Cerebellum (tissue), 4 donors: ENCODE measurements at places on chromosomes 12 and 14. TPM values are rescaled to one million over a fixed set of nuclear protein-coding genes. Genes with fewer than 3 reads are reported as not detected.

GRCh38 chr14:65832431-65833266 lies 420.1 kb downstream of the FUT8 start:
- DNase-seq: no peak

GRCh38 chr12:119573086-119573485 lies 20.5 kb upstream of the TMEM233 start:
- DNase-seq: no peak

GRCh38 chr12:104508752-104509446 lies 52.2 kb downstream of the CHST11 start:
- DNase-seq: no peak

GRCh38 chr12:105992849-105993740 lies 145.7 kb downstream of the NUAK1 start:
- DNase-seq: no peak

DNA sequence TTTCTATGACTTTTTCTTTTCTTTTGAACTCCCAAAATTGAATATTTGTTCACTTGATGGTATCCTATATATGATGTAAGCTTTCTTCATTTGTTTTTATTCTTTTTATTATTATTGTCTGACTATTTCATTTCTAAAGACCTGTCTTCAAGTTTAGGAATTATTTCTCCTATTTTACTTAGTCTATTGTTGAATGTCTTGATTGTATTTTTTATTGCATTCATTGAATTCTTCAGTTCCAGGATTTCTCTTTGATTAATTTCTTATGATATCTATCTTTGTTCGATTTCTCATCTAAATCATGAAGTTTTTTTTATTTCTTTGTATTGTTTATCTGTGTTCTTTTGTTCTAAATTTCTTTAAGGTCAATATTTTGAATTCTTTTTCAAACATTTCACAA lies 238.8 kb downstream of the TTC6 start:
- no peak for DNase-seq

- peak; percentile 35 for DNase-seq
Measured at GRCh38 chr12:29148911-29149690, at the start of gene FAR2. FAR2 (plus strand) TSS chr12:29149278; CDS start chr12:29270450, 121,172 bp downstream.

- DNase-seq: no peak
Measured at GRCh38 chr12:121990114-121990647, 31.5 kb upstream of the BCL7A start.

GRCh38 chr12:92421701-92422100 lies 276.1 kb upstream of the BTG1 start:
- DNase-seq: no peak

DNA sequence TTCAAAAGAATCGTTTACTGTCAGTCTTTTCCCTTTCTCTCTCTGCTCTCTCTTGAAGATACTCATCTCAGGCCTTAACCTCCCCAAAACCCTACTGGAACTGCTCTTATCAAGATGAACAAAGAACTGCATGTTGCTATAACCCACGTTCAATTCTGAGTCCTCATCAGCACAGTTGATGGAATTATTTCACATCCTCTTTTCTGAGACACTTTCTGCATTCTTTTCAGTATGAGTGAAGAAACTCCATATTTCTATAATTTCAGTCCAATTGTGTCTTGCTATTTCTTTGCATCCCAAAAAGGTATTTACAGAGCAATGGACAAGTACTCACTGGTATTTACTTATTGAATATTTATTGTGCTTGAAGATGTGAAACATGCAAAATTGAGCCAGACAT lies 160.1 kb upstream of the CPNE8 start:
- DNase-seq: no peak

- peak; percentile 56 for DNase-seq
Measured at GRCh38 chr12:68611094-68611805, 551 bp downstream of the RAP1B start.

DNA sequence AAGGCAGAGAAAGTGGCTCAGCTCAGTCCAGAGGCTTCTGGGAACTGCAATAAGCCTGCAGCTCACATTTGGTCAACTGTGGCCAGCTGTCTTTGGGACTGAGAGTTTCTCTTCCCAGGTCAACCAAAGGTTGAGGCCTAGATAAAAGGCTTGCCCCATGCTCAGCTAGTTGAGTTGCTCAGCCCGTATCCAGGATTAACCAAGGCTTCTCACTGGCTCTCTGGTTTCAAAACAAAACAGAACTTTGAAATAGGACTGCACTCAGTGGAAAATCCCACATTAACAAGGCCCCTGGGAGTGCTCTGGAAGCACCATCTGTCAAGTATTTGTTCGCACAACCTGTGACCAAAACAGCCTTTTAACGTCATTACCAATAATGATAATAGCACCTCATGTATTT lies 40.3 kb upstream of the NUAK1 start:
- DNase-seq: no peak

DNA sequence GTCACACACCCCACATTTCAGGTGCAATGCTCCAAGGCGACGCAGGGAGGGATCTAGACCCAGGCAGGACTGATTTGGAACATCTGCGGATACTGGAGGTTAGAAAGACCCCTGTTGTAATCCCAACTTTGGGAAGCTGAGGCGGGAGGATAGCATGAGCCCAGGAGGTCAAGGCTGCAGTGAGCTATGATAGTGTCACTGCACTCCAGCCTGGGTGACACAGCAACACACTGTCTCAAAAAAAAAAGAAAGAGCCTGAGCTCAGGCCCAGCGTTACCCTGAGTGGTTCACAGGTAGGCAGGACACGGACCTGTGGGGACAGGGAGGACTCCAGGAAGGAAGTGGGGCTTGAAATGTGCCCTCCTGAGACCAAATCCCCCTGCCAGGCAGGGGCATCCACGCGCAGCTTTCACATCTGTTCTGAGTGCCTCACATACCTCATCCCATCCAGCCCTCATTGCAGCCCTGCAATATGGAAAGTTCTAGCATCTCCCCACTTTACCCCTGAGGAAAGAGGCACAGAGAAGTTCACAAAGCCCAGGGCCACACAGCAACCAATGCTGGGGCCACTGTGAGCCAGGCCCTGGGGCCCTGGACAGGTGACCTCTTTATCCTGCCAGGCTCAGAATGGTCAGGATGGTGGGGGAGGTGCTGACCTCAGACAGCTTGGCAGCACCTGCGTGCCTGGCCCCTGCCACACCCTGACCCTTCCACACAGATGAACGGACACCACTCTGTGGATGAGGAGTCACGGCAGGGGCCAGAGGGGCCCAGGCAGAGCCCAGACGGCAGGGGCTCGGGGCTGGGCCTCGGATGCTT lies 34.1 kb downstream of the CCDC85C start:
- DNase-seq: no peak

- no peak for DNase-seq
Measured at GRCh38 chr12:48004053-48004941, at the start of gene COL2A1. COL2A1 (minus strand) TSS chr12:48004476; CDS start chr12:48004321, 155 bp downstream.

DNA sequence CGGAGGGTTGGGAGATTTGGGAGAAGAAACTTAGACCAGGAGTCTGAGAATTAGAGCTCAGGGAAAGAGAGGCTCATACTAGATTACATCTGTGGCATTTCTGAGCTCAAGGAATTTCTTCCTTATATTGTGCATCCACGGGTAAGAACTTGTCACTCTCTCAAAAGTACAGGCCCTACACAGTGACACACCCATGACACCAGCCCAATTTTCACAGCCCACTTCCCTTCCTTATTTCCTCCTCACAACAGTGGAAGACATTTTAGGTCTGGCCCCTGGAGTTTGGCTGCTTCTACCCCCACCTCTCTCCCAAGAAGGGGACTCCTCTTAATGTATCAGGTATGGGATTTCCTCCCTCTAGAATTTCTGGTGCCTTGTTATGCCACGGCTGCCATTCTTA lies 9.2 kb upstream of the ZNF385A start:
- no peak for DNase-seq

- DNase-seq: peak; percentile 22
Measured at GRCh38 chr14:69845787-69846186, 33.4 kb upstream of the SMOC1 start.

DNA sequence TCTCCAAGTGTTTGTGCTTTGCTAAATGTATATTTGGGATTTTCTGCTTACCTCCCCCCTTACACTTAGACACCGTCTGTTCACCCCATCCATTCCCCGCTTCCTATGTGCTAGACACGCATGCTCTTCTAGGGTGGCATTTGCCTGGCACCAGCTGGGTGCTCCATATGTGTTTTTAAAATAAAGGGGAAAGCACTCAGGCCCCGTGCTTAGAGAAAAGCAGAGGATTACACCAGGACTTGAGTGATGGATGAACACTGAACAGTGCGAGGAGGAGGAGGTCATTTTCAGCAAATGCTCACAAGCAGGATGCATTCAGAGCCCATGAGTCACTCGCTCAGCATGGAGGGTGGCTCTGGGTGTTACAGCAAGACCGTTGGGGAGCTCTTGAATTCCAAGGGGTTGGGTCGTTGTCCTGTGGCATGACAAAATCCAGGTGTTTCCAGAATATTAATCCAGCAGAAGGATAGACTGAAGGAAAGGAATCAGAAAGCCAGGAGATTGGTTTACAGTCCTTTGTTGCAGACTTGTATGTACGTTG lies 2.9 kb upstream of the BDKRB1 start:
- no peak for DNase-seq

DNA sequence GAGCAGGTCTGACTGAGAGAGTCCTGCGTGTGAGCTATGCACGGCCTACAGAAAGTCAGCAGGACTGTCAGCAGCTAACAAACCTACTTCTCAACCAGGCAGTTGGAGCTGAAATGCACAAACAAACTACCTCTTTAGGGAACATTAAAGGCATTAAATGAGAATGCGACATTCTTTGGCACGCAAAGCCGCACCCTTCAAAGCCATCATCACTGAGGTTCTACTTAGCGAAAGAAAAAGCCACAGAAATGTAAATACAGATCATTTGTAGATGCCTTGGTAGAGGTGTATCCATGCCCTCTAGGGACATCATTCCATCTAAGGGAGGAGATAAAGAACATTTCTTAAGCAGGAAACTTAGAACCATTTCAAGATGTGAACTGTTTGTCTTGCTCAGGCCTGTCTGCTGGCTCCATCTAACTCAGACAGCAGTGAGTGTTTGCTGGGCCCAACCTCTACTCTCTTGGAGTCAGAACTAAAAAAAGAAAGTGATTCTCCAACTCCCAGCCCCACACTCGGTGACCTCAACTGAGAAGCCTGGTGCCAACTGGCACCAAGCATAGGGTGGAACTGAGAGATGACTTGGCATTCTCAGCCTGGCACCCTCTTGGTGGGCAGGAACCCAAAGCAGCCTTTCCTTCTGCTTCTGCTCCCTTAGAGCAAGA lies 63.5 kb upstream of the MBIP start:
- DNase-seq: peak; percentile 81

- DNase-seq: no peak
Measured at GRCh38 chr12:58965568-58965967, 45.3 kb upstream of the LRIG3 start.

- DNase-seq: no peak
Measured at GRCh38 chr12:143964-144649, 69.8 kb downstream of the SLC6A12 start.

DNA sequence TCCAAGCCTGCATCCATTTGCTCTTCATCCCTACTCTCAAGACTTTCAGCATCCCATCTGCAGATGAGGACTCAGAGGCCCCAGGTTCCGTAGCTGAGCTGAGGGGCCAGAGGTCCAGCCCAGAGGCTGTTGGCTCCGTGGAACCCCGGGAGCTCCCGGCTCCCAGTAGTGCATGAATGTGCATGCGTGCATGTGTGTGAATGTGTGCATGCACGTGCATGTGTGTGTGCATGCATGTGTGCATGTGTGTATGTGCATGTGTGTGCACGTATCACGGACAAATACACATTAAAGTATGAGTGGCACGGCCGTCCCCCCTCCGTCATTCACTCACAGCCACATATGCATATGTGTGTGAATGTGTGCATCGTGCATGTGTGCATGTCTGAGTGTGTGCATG lies 149.9 kb downstream of the KIF26A start:
- no peak for DNase-seq

GRCh38 chr14:35352274-35353233 lies 52.0 kb downstream of the NFKBIA start:
- no peak for DNase-seq

- DNase-seq: peak; percentile 52
Measured at GRCh38 chr14:69055999-69056788, 77.1 kb upstream of the ACTN1 start.

- DNase-seq: no peak
Measured at GRCh38 chr14:91350483-91350812, 67.2 kb downstream of the CCDC88C start.

- DNase-seq: no peak
Measured at GRCh38 chr14:73133795-73134194, 2.5 kb upstream of the PSEN1 start.

DNA sequence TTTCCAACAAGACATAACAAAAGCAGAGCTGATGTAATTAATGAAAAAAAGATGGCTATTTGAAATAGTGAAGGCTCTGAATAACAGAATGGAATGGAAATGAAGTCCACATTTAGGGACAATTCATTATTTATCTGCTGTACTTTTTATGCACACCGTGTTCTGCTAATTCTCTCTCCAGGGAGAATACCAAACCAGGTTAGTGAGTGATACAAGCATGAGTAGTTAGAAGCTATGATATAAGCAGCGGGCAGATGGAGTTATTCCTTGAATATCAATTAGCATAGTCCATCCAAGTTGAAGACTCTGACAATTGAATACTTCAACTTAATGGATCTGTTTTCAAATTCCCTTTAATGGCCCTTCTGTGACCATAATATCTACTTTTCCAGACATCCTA lies 162.1 kb upstream of the TMTC2 start:
- no peak for DNase-seq

DNA sequence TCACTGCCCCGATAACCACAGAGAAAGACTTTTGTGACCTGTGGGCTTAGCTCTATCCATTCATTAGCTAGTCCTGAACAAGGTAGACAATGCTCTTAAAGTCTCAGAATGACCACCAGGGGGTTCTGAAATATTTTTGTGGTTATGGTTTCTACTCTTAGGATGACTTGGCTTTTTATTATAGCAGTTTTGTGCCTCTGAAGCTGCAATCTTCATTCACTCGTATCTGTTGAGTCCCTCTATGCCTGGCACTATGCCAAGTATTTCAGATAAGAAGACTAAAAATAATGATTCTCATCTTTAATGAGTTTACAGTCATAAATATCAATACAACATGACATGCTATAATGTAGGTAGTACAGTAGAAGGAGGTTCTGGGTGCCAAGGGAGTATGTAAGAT lies 130.8 kb upstream of the TRHDE start:
- no peak for DNase-seq

DNA sequence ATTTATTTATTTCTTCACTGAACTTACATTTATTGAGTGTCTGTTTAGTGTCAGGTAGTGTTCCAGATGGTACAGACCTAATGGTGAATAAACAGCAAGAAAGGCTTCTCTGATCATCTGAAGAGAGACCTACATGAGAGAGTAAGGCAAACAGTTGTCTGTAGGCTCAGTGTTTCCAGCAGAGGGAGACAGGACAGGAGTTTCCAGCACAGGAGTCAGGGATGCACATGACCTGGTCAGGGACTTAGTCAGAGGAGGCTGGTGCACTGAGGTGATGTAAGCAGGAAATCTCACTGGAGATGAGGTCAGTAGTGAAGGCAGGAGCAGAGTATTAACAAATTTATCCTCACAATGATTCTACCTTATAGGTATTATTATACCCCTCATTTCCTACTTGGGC lies 233.2 kb downstream of the MDGA2 start:
- no peak for DNase-seq

- DNase-seq: no peak
Measured at GRCh38 chr12:115953450-115953849, 324.0 kb downstream of the MED13L start.

The KCNJ8 gene
- total RNA-seq: 4.1 TPM

The DLK1 gene
- total RNA-seq: 0.54 TPM

The MYF6 gene
- 0.64 TPM for total RNA-seq

The SETD1B gene
- 3.8 TPM for total RNA-seq

The KLRD1 gene
- 0.27 TPM for total RNA-seq

The AKAP3 gene
- 1.6 TPM for total RNA-seq

The NYNRIN gene
- total RNA-seq: 31.8 TPM

The RHNO1 gene
- 30.4 TPM for total RNA-seq

The RPL36AL gene
- 35.6 TPM for total RNA-seq

The KLRC1 gene
- total RNA-seq: not detected

The RHEBL1 gene
- total RNA-seq: 0.91 TPM

The TOMM20L gene
- total RNA-seq: not detected
